Cerebellar nuclear complex (tissue), 1 donor: ENCODE measurements at places on chromosomes 7 and 10.

DNA sequence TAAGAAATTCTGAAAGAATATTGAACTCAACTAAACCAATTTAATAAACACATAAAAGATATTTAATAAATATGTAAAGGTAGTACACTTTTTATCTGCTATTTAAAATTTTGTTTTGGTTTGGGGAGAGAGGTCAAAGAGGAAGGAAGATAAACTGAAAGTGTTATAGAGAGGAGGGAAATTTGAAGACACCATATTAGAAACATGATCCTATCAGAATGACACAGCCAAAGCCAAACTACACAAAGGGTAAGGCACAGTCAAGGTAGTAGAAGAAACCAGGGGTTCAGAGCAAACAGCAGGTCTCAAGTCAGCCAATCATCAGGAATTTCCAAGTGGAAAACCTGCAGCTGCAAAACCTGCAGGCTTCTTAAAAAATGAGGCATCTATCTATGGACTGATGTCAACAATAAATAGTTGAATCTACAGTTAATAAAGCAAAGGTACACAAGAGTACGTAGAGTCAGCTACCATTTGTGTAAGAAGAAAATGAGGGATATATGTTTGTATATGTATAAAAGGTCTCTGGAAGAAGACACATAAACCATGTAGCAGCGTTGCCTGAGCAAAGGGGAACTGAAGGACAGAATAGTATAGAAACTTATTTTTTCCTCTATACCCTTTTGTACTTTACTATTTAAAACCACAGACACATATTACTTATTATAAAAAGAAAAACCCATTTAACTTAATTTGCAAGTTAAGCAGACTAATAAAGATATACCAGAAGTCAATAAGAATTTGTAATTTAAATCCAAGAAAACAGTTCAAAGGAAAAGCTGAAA lies 10.0 kb downstream of the ZNF800 start:
- no peak for DNase-seq

DNA sequence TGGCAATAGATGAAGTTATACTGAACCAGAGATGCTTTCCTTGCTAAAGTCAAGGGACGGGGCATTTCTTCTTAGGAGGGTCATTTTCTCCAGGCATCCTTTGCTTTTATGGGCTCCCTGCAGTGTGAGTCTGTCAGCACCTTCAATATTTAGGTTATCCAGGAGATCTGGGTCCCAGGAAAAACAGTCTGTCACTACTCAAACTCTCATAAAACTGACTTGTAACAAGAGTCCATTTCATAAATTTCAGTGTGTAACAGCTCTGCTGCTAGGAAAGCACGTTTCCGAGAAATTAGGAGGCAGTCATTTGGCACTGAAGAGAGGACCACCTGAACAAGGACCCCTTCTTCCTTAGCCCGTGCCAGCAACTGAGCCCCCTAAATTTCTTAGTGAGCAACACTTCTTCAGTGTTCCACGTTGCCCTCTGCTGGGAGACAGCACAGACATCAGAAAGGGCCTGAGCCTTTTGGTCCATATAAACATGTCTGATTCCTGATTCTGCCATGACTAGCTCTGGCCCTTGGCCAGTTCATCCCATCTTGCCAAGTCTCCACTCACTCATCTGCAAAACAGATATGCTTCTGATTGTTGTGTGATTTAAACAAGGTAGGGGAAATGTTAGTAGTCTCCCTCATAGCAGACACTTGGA lies 7.2 kb downstream of the GCC1 start:
- DNase-seq: no peak

- no peak for DNase-seq
Observed at GRCh38 chr10:103576862-103577261, 83.4 kb downstream of the NEURL1 start.

DNA sequence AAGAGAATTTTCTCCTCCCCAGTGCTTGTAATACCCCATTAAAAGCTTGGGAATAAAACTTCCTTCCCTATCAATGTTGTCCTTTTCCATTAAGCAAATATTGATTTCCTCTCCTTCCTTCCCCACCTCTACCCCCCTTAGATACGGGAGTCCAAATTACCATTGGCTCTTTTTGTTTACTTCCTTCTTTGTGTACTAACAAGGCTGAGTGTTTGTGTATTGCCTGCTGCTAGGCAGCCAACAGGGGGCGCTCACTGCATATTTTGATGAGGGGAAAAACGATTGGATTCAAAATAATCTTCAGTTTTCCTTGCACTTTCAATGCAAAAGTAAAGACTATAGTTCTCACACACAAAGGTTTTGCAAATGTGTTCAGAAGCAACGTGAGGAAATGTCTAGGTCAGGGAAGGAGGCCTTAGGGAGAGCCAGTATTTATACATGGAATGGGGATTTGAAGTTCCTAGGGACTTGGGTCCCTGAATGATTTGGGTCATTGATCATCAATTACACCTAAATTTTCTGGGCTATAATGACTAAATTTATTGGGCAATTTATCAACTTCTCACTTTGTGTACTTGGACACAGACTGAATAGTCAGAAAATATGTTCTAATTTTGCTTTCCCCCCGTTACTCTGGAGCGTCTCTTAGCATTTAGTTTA lies 23.6 kb upstream of the VPS41 start:
- no peak for DNase-seq

GRCh38 chr7:56083150-56083785 lies 9.5 kb downstream of the PHKG1 start:
- peak; percentile 37 for DNase-seq

GRCh38 chr10:1293636-1294435 lies 237.7 kb downstream of the WDR37 start:
- DNase-seq: no peak

GRCh38 chr10:108850138-108850854 lies 1073.0 kb downstream of the XPNPEP1 start:
- DNase-seq: no peak

DNA sequence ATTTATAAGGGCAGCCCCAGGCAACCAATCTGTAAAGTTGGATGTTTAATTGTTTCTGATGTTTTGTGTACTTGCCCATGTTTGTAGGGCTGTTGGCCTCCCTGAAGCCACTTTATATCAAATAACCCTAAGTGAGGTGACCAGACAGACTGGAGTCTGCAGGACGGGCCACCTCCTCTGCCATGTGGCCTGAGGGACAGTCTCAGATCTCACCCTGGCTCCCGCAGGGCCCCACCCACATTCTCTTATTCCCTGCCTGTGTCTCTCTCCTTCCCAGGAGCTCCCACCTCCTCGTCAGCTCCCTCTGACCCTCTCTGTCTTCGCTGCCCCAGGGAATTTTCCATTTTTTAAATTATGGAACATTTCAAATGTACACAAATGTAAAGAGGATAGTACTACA lies 9.5 kb upstream of the C10orf71 start:
- no peak for DNase-seq

DNA sequence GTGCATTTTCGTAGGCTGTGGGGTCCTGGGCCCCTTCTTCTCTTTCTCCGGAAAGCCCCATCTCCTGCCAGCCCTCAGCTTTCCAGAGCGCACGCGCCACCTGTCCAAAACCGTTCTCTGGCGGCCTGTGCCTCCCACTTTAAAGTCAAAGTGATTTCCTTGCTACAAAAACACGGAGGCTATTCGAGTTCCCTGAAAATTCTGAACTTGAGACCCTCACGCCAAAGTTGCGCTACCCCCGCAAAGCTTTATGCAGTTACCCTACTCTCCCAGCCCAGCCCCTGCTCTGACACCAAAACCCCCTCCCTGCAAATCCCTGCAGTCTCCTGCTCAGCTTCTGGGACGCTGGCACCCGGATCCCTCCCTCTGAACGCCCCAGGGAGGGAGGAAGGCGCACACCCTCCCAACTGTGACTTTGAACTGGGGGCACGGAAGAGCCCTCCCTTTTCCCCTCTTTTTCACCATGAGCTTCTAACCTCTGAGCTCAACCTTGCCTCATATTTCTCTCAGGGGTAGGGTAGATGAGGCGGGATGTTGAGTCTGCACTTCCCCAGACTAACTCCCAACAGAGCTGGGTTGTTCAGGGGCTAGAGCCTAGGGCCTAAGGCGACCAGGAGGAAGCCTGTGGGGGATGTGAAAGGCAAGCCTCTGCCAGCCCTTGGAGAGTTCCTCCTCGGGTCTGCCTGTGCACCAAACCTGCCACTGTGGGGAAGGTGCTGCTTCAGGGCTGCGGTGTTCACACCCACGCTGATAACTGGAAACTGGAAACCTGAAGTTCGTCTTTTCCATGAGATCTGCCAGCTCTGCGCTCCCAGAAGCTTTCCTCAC lies 2.7 kb upstream of the PAX4 start:
- no peak for DNase-seq

DNA sequence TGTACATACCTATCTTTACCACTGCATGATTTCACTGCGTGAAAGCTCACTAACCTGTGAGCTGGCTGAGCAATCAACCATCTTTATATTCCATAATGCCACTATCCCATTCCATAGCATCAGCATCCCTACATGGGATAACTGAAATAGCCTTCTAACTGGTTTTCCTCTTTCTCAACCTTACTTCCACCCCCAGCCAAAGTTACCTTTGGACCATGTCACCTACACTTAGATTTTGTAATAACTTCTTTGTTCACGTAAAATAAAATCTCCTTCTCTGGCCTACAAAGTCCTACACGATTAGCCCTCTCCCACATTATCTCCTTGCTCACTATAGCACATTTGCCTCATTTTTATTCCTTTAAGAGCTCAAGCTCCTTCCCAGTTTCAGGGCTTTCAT lies 2.5 kb downstream of the PSMA2 start:
- no peak for DNase-seq

GRCh38 chr10:48656241-48656913 lies 28.3 kb upstream of the WDFY4 start:
- no peak for DNase-seq

DNA sequence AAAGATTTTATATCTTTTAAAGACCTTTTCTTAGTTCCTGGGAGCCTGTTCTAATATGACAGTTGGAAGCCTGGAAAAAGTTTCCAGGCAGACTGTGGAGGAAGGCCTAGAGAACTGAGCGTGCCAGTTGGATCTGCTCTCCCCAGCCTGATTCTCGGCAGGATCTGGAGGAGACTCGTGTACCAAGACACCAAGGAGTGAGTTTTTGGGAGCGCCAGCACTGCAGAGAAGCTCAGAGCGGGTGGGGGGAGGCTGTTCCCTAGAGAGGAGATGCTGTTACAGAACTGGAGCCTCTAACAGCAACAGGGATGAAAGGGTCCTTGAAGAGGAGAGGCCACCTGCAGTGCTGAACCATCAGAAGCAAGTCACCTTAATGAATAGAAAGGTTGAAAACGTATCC lies 52.9 kb downstream of the LYZL2 start:
- no peak for DNase-seq

GRCh38 chr7:32257621-32258020 lies 187.4 kb upstream of the PDE1C start:
- DNase-seq: peak; percentile 66

GRCh38 chr10:27558612-27559020 lies 54.5 kb downstream of the RAB18 start:
- DNase-seq: no peak

DNA sequence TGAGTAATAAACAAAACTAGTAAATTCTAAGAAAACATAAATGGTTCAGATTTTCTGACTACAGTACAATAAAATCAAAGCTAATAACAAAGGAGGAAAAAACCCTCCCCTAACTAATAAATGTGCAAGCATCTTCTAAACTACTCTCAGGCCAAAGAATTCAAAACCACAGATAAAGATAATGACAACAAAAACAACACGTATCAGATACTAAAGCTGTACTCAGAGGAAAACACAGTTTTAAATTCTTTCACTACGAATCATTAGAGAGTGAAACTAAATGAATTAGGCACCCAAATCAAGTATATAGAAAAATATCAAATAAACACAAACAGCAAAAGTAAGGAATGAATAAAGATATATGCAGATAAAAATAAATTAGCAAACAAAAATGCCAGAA lies 200.9 kb downstream of the TEX36 start:
- no peak for DNase-seq

GRCh38 chr7:21071561-21072501 lies 285.1 kb upstream of the SP8 start:
- no peak for DNase-seq

DNA sequence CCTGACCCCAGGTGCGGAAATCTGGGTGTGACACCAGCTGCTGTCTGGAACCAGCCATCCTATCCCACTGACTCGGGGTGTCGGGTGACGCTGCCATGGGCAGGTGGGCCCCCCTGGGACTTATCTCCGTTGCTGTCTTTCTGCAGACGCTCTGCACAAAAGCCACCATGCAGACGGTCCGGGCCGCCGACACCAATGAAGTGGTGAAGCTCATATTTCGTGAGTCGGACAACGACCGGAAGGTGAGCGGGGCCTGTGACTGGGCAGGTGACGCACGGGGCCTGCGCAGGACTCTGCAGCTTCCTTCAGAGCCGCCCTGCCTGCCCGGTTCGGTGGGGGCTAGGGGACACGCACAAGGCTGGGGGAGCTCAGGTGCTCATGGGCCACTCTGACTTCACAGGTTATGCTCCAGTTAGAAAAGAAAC lies 36.6 kb downstream of the NKX6-2 start:
- DNase-seq: no peak

- DNase-seq: no peak
Observed at GRCh38 chr7:31023877-31024276, 28.2 kb upstream of the ADCYAP1R1 start.

DNA sequence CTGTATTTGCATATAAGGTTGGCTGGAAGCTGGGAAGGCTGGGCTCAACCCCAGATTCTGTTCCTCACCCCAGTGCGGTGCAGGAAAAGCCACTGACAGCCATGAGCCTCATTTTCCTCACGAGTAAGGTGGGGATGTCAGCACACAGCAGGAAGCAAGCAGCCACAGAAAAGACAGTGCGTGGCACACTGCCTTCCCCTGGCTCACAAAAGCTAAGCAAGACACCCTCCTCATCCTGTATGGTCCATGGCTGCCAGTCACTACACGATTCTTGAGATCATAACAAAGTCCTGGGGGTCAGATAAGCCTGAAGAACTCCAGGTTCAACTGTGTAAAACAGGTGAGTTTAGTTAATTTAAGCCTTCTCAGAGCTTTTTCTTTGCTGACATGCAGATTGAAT lies 28.9 kb upstream of the DDC start:
- no peak for DNase-seq

- DNase-seq: no peak
Observed at GRCh38 chr7:20596653-20597052, 18.8 kb upstream of the ABCB5 start.

GRCh38 chr10:81838950-81839349 lies 36.0 kb upstream of the NRG3 start:
- no peak for DNase-seq

DNA sequence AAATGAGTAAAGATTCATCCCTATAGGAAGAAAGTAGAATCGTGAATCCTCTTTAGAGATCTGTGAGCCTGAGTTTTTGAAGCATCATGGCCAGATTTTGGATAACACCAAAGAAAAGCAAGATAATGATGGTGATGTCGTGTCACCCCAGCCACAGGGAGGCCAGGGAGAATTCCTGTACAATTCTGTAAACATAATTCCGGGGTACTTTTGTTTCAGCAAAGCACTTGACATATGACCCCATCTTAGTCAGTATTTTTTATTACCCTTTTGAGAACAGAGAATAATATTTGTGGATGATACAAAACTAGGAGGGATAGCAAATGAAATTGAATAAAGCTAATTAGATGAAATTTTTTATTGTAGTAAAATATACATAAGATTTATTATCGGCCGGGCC lies 33.8 kb downstream of the NACAD start:
- DNase-seq: no peak

GRCh38 chr7:137757146-137757925 lies 89.4 kb downstream of the DGKI start:
- no peak for DNase-seq
